CD4-positive, alpha-beta memory T cell (primary cell): ENCODE measurements at places on chromosomes 7 and 10. TPM values are rescaled to one million over a fixed set of nuclear protein-coding genes. Genes with fewer than 3 reads are reported as not detected.

GRCh38 chr10:76942628-76943416 is 694.8 kb downstream of the KCNMA1 start:
- DNase-seq: no peak

- no peak for DNase-seq
These were observed 648.5 kb upstream of the LRRN3 start for GRCh38 chr7:110442381-110442837.

GRCh38 chr10:120402147-120402766 is 54.8 kb upstream of the PLPP4 start:
- no peak for DNase-seq

- no peak for DNase-seq
These were observed 121.0 kb upstream of the PPP2R2D start for GRCh38 chr10:131779661-131780394.

- no peak for DNase-seq
These were observed 49.3 kb downstream of the CFAP46 start for GRCh38 chr10:132893090-132893489.

DNA sequence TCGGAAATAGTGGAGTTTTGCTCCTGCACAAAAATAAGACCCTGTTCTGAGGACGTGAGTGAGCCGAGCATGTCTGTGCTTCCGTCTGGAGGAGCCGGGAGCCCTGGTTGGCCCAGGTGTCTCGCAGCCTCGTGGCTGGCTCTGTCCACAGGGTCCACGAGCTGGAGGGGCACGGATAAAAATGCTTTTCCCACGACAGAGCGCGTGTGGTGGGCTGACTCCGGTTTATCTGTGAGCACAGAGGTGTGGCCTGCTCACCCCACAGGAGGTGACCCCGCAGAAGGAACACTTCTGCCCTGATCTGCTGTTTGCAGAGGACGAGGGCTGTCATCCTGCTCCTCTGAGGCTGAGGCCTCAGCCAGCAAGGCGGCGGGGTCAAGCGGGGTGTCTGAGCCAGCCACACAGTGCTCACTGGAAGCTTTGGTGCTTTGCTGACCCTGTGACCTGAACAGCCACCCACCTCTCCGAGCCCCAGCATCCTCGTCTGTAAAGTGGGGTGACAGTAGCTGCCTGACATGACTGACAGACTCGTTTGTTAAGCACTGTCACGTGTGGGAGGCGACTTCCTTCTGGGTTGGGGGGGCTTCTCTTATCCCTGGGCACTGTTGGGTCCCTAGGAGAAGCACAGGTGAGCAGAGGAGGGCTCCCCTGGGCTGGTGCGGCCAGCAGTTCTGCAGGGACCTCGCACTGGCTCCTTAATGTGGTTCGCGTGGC is 162.5 kb downstream of the DNAJB6 start:
- DNase-seq: no peak

- no peak for DNase-seq
These were observed 21.7 kb downstream of the ST8SIA6 start for GRCh38 chr10:17432723-17433122.

DNA sequence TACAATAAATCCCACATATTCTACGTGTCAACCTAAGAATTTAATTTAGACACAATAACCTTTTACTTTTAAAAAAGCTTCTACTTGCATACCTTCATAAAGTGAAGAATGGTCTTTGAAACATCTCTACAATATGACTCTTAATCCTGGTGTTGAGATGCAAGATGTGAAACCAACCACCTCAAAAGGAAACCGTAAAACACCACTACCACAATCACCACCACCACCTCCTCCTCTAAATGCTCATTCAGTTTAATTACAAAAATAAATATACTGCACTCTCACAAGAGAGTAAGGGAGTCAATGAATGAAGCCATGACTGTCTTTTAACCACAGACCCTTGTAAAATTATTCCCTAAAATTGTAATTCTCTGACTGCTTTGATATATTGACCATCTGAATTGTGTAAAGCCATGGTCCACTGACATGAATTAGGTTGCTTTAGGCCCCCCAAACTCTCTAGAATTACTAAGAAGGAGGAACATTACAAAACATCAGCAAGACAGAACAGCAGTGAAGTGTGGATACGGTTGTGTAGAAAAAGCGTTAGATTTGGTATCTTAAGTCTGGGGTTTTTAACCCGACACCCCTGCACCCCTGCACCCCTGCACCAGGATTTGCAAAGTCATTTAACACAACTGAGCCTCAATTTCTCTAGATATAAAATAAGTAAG is 171.4 kb downstream of the SFMBT2 start:
- no peak for DNase-seq

GRCh38 chr7:1124816-1125602 is 35.0 kb downstream of the ZFAND2A start:
- no peak for DNase-seq

DNA sequence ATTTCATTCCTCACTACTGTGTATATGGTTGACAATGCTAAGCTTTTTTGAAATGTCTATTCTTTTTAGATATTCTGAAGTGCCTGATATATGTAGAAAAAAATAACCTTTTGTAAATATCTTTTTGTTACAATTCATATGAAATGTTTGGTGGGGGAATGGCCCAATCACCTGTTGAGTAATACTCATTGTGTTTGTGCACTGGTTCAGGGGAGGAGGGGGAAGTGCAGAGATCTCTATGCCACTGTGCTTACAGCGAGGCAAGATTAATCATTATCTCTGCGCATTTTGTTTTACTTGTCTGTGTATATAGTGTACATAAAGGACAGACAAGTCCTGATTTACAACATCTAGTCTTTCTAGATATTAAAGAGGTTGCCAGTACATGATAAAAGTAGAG is 25.2 kb downstream of the NUP42 start:
- DNase-seq: no peak

GRCh38 chr7:50092579-50093491 is at the start of gene ZPBP:
Gene ZPBP, minus strand, starts transcription at chr7:50093246. Its CDS starts 52 bp downstream, at chr7:50093194.
- DNase-seq: peak; percentile 67

DNA sequence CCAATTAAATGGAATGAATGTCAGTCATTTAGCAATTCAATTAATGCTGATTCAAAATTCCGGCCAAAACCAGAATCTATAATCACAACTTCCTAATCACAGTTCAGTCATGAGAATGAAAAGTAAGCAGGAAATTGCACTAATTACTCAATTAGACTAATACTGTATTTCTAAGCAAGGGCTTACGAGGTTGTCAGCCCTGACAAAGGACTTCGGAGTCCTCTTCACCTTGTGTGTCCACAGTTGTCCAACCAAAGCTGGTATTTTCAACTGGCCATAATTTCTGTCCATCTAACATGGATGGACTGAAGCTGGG is 17.4 kb downstream of the CPA1 start:
- no peak for DNase-seq

- no peak for DNase-seq
These were observed 85.7 kb upstream of the INHBA start for GRCh38 chr7:41788556-41788955.

DNA sequence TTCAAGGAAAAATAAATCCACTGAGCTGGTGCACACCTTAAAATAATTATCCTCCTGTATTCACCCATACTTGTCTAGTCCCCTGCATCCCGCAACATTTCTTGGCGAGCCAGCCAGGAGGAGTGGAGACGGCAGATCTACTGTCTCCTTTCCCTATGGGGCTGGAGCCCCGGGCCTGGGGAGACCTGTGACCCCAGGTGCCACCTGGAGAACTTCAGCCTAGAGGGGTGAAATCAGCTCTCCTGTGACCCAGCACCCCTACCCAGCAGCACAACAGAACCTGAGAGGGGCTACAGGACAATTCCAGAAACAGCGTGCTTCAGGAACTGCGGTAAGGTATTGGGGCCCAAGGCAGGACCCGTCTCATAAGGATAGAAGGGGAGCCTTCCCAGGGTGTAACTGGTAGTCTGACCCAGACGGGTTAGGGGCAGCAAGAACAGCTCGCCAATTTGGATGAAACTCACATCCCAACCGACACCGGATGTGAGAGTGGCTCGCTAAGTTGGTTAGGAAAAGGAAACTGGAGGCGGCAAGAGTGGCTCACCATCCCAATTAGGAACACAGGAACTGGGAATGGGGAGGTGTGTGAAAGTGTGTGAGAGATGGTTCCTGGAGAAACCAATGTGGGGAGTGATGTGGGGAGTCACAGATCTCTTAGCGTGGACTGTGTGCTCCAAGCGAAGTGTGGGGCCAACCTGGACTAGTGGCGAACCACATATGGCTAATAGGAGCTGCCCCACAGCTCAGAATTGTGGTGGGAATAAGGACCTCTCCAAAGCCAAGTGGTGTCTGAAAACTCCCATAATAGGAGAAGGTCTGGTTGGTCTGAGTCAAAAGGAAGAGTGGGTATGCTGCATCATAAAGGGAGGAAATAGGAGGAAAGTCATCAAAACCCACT is 15.1 kb upstream of the DENND2A start:
- no peak for DNase-seq

DNA sequence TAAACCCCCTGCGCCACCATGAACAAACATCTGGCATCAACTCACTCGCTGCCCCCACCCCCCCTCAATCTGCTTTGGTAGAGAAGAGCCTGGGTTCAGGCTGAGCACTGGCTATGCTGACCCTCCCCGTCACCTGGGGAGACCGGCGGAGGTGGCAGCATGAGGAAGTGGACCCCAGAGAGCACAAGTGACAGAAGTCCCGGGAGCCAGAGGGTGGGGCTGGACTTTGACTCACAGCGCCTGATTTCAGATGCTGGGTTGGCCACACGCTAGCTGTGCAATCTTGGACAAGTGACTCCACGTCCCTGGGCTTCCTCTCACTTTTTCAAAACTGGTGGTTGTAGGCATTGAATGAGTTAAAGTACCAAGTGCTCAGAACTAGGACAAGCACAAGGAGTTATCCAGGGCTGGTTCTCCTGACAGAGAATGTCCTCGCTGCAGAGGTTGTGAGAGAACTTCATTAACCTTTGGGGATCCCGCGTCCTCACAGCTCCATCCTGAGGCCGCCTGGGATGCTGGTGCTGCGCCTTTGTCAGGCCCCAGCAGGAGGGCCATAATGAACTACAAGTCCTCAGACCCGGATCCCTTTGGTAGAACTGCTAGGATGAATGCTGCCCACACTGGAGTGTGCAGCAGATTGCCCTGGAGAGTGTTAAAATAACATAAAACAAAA is 48.8 kb upstream of the RASGEF1A start:
- DNase-seq: no peak

DNA sequence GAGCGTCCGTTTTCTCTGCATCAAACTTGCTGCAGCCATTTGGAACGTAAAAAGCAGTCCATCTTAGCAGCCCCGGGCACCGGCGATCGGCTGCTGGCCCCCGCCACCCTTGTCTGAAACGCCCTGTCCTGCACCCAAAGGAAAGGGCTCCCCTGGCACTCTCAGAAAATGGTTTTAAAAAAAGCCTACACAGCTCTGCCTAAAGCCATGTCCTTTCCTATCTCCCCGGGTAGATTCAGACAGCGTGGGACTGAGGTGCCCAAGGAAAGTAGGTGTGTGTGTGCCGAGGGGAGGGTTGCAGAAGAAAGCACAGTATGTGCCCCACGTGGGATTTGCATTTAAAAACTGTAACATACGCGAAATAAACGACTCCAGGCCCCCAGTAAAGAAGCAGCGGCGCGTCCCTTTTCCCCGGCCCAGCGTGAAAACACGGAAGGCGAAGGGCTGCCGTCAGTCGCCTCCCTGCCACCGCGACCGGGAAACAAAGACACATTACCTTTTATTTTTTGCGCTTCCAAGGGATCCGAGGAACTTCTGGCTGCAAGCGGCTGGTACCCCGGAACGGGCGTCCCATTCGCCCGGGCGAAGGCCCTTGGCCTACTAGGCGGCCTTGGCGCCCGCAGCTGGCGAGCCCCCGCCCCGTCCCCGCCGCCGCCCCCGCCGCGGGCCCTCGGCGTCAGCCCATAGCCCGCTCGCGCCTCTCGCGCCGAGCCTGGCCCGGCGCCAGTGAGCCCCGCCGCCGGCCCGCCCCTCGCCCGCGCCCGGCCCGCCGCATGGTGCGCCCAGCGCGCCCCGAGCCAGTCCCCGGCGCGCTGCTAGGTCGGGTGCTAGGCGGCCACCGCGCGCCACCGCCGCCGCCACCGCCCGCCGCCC is 304.6 kb downstream of the PRPF18 start:
- DNase-seq: no peak

DNA sequence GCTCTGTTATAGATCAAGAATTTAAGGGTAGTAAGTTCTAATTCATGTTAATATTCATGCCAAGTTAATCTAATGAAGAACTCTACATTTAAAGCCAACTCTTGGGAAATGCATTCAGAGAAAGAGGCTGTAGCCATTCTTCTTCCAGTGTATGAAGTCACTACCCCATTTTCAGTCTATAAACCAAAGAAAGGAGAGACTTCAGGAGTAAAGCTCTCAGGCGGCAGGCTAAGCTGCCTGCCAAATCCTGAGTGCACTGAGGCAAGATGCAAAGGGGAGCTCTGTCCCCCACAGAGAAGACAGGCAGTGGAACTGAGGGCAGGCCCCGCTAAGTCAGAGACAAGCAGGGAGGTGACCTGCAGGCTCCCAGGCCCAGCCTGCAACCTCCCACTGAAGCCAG is 41.5 kb downstream of the SLIT1 start:
- no peak for DNase-seq

The SUN1 gene
- 198 TPM for total RNA-seq

The LRIT1 gene
- not detected for total RNA-seq

The CNNM1 gene
- total RNA-seq: 0.75 TPM

The TMEM26 gene
- not detected for total RNA-seq

The ENO4 gene
- not detected for total RNA-seq

The VAX1 gene
- total RNA-seq: not detected
